ENCODE measurements at places on chromosomes 12 and 14.
A peak's percentile ranks its signal among the peaks of the same experiment; 100 is the strongest.

DNA sequence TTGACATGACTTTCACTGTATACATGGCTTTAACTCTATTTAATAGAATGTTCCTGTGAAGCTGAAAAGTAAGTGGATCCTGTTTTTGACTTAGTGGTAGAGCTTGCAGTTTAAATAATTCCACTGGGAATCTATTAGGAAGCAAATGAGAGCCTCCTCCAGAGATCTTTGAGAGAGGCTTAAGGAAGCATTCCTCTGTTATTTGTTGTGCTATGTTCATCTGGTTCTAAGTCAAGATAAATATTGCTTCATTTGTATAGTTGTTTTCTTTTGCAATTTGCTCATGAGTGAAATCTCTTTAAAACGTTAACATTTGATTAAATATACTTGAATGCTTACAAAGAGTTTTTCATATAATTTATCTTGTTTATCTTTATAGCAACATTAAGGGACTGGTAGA, 70.4 kb downstream of the TMTC2 start:
- no peak for DNase-seq

- no peak for DNase-seq
Observed at GRCh38 chr12:96350982-96351381, 49.3 kb downstream of the CDK17 start.

DNA sequence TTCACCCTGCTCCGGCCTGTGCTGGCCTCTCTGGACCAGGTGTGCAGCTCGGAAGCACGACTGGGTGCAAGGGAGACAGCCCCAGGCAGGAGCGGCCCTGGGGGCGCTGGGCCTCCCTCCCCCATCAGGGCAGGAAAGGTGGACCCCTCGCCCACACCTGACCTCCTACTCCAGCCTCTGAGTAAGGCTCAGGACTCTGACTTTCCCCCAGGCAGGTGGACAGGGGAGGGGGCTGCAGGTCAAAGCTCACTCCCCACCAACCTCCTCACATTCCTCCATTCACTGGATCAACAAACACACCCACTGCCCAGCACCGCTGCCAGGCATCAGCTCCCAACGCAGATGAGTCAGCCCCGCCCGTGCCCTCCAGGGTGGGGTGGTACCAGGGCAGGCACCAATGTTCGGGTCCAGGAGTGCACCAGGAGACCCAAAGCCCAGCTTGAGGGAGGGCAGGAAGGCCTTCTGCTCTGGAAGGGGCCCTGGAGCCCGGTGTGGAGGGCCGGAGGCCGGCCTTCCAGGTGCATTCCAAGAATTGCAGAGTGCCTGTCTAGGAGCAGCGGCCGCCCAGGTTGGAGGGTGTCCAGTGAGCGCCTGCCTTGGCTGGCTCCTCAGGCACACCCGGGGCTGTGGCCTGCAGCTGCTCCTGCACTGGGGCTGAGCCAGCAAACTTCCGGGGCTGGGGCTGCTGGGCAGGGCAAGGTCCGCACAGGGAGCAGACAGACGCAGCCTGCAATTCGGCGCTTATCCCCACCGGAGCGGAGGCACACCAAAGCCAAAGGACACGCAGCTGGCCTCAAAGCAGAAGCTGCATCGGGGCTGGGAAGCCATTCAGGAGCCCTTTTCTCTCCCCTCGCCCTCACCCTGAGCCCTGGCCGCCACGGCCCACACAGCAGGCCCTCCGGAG, 1.6 kb upstream of the INF2 start:
- no peak for DNase-seq

- peak; percentile 59 for DNase-seq
Observed at GRCh38 chr14:52332269-52332668, 18.2 kb downstream of the PTGER2 start.

- no peak for DNase-seq
Observed at GRCh38 chr12:388012-388411, 1.1 kb downstream of the KDM5A start.

DNA sequence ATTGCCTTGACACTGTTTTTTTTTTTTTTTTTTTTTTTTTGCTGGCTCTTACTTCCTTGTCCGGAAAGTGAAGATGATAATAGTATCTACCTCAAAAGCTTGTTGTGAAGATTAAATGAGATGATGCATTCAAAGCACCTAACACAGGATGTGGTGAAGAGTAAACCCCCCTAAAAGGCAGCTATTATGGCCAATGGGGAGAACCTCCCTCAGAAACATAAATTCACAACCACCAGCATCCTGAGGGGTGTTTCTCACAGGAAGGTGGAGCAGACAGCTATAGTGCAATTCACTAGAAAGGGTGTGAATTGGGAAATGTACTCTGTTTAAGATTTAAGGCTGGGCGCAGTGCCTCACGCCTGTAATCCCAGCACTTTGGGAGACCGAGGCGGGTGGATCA, 85.4 kb upstream of the CRY1 start:
- DNase-seq = no peak

DNA sequence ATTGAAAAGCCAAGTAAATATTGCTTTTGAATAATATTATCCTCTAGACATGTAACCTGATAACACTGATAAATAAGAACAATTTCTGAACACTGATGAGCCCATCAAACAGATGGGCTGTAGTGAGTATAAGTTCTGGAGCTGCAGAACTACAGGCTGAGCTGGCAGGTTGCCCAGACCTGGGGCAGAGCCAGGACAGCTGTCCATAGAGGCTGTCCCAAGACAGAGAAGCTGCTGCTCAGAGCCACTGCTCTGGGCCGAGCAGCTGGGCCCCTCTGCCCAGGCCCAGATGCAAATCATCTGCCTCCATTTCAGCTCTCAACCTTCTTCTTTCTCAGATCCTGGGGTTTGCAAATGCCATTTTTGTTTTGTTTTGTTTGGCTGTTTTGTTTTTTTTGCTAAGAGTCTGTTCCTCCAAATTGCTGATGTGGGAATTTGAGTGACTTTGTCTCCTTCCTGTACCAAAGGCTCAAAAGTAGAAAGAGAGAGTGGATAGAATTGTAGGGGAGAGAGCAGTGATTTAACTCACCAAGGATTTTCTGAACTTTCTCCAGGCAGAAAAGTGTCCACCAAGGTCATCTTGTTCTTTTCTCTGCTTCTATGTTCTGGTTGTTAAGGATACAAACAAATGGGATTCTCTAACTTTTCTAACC, 4.0 kb upstream of the TESPA1 start:
- DNase-seq = no peak

- no peak for DNase-seq
Observed at GRCh38 chr12:44847403-44847802, 28.7 kb downstream of the NELL2 start.

DNA sequence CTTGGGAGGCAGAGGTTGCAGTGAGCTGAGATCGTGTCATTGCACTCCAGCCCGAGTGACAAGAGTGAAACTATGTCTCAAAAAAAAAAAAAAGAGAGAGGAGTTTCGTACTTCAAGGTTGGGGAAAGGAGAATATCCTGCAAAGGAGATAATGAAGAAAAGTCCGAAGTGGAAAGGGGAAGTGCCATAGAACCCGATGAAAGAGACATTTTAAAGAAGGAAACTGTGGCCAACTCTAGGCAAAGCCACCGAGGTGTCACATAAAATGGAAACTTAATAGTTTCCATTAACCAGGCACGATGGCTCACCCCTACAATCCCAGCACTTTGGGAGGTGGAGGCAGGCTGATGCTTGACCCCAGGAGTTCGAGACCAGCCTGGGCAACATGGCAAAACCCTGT, 15.0 kb upstream of the LTBP2 start:
- no peak for DNase-seq

- no peak for DNase-seq
Observed at GRCh38 chr14:36675581-36675980, 13.9 kb downstream of the PAX9 start.

DNA sequence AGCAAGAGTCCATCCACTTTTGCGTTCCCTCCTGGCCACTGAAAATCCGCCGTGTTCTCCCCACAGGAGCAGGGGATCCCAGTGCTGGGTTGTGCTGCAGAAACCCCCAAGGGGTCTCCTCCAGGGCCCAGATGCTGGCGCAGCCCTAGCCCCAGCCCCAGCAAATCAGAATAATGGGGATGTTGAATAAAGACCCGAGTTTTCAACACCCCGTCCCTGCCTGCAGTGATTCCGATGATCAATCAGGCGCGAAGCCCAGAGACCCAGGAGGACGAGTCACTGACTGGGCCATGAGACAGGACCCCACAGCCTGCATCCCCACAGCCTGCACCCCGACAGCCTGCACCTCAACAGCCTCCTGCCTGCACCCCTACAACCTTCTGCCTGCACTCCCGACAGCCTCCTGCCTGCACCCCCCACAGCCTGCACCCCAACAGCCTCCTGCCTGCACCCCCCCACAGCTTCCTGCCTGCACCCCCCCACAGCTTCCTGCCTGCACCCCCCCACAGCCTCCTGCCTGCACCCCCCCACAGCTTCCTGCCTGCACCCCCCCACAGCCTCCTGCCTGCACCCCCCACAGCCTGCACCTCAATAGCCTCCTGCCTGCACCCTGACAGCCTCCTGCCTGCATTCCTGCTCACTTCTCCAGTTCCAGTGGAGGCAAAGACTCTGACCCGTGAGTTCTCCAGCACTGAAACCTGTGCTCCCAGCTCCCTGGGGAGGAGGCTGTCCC, 37.2 kb downstream of the TNFAIP2 start:
- DNase-seq = no peak

DNA sequence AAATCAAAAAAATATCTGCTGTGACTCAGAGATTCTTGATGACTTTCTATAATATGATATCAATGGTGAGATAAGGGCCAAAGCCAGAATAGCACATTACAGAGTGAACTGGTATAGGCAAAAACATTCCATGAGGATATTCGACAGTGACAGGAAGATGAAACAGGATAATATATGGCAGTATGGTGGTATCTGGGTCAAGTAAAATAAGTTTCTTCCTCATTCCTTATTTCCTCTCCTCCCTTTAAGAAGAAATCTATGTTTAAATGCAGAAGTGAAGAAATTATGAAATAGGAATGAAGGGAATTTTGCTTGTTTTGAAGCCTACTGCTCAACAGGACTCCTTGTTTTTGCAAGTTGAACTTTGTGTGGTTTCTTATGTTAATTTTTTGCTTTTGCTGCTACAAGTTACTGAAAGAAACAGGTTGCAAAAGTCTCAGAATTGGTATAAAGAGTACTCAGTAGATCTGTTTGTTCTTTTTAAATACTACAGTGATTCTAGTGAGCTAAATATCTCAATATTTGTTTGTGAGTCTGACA, 7.0 kb downstream of the ACSS3 start:
- DNase-seq = no peak
